Panc1 (cell line): ENCODE measurements at places on chromosomes 2 and 18. TPM values are rescaled to one million over a fixed set of nuclear protein-coding genes. Genes with fewer than 3 reads are reported as not detected.

- no peak for DNase-seq
Observed at GRCh38 chr2:220334871-220335590, 707.6 kb downstream of the SLC4A3 start.

DNA sequence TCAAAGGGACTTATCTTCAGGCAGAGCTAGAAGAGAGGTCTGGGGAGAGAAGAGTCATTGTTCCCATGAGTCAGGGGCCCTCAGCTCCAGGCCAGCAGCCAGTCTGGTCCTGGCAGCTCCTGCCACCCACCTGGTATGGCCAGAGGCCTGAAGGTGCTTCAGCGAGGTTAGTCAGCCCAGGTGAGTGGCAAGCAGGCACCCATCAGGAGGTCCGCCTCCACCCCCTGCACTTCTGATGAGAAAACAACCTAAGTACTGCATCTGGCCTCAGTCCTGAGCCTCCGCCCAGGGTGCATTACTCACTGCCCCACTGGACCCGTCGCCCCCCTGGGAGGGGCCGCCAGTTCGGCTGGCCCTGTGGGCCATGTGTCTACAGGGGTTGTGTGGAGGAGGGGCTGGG lies 130.2 kb downstream of the INHBB start:
- no peak for DNase-seq

GRCh38 chr2:169977530-169977929 lies 150.3 kb downstream of the UBR3 start:
- no peak for DNase-seq

DNA sequence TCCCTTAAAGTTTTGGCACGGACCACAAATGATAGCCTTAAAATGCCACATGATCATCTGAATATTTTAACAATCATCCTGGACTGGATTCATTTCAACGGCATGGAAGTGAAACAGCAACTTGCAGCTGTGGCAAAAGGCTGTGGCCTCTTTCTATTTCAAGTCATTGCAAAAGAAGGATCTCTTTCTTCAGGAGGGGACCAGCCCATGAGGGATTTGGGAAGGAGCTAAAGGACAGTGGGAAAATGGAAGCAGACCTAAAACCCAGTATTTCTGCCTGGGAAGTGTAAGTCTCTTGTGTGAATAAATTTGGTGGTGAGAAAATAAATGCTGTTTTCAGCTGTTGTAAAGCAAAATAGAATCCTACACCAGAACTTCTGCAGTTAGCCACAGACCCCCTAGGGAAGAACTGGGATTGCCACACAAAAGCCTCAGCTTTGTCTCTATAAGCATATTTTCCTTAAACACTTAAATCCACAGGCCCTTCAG lies 107.3 kb upstream of the ZFP36L2 start:
- DNase-seq, result no peak

DNA sequence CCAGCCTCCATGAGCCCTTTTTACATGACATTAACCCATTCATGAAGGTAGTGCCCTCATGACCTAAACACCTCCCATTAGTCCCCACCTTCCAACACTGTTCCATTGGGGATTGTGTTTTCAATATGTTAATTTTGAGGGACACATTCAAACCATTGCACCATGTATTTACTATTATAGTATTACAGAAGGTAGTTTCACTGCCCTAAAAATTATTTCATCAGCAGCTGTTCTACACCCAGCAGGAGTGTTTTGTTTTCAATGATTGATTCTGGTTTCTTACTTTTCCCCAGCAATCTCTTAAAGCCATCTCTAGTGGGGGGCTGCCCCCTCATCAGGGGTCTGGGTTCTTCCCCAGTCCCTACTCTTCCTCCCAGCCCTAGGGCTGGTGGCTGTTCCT lies 71.9 kb downstream of the CERS6 start:
- DNase-seq, result no peak

DNA sequence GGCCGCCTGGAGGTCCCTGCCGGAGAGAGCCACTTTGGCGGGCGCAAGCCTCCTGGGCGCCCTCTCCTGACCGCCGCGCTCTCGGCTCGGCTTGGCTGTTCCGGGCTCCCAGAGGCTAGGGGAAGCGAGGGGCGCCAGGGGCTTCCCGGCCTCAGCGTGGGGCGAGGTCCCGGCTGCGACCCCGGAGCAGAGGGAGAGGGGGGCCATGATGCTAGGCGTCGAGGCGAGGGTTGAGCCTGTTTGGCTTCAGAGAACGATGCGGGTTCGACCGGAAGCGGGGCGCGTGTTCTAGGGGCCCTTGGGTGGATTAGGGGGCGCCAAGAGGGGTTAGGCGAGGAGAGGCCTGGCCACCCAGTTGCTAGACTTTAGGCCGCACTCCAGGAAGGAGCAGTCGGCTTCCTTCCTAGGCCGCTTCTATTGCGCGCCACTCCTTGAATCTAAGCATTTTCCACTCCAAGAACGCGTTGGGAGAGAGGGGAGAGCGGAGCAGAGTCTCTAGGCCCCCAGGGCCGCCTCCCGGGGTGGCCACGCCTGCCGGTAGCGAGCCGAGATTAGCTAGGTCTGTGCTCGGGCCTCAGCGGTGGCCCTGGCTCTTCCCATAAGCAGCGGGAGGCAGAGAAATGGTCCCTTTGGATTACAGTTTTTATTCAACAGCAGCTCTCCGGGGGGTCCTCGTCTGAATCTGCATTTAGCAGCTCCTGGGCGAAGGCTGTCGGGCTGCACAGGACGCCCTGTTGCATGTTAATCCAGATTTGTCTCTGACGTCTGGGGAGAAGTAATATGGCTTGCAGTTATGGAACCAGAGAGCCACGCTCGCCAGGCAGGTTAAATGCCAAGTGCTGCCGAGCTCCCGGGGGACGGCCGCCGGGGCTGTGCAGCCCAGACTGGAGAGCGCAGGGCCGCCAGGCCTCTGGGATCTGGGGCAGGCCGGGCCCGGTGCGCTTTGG lies 11.3 kb downstream of the MEIS1 start:
- no peak for DNase-seq

- no peak for DNase-seq
Observed at GRCh38 chr2:142140434-142140845, 9.6 kb upstream of the LRP1B start.

DNA sequence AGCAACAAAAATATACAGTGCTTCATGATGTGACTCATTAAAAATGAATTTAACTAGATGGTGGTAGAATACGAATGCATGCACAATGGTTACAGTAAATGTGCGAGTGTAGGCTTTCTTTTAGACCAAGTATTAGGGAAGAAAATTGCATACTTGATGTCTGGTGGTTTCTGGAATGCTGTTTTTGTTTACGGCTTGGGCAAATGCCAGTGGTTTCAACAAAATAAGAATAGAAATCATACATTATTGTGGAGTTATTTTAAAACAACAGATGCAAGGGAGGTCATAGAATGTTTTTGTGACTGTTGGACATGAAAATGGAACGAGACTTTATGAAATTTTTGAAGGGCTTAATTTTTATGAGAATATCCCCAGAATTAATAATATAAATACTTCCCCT lies 580.9 kb downstream of the PLCL1 start:
- no peak for DNase-seq

DNA sequence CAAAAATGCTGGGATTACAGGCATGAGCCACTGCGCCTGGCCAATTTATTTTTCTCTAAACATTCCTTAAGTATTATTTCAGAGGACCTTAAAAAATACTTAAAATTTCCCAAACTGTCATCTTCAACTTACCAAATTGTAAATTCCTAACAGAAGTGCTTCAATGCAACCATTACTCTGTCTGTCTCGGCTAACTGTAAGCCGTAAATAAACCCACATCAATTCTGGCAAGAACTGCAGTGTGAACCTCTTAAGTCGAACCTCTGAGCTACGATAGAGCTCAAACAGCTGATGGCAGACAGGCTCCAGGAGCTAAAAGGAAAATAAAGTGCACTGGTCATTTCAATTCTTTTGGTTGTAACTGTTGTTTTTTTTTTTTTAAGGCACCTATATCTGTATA lies 53.4 kb upstream of the ORC2 start:
- no peak for DNase-seq

GRCh38 chr2:9462313-9462712 lies 12.0 kb upstream of the IAH1 start:
- DNase-seq, result no peak

GRCh38 chr2:79903222-79904000 lies 390.6 kb downstream of the CTNNA2 start:
- no peak for DNase-seq

DNA sequence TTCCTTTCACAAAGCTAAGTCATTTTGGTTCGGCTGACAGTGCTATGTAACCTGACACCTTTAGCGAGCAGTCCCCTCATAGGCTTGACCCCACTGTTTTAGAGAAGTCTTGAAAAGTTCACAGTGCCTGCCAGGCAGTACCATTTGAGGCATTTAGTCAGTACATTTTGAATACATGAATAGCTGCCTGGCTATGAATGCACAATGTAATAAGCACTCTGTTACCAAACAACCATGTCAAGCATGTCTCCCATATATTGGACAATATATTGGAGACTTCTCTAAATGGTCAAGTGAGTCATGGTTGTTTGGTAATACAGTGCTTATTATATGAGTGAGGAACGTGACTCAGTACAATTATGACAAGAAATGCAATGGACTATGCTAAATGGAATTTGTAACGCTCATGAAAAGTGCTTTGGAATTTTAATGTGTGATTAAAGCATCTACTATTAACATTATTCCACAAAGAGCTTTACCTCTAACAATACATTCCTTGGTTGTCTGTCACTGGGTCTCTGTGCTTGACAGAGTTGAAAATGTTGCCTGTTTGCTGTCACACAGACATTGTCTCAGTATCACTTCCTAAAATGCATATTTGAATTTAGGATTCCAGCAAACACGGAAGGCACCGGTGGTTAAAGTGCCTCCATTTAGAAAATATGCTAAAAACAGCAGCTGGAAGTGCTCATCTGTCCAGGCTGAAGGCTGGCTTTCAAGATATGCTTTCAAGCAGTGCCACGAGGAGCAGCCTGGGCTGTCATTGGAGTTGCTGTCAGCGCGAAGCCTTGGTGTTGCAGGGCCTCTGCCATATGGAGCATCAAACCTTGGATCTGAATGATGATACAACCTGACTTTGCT lies 458.6 kb downstream of the FBXO15 start:
- no peak for DNase-seq

DNA sequence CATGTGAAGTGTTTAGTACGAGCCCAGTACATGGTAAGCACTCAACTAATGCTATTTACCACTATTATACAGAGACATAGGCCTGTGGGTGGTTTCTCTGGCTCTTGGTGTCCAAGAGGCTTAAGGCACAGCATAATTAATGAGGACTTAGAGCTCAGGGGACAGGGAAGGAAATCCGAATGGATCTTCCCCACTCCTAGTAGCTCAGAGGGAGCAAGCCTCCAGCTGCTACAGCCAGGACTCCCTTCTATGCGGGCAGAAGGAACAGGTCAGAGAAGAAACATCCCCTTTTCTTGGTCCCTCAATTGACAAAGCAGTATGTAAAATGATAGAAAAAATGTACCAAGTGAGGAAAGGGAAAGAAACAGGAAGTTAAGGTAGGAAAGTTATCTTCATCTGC lies 261.3 kb upstream of the STON1 start:
- no peak for DNase-seq

DNA sequence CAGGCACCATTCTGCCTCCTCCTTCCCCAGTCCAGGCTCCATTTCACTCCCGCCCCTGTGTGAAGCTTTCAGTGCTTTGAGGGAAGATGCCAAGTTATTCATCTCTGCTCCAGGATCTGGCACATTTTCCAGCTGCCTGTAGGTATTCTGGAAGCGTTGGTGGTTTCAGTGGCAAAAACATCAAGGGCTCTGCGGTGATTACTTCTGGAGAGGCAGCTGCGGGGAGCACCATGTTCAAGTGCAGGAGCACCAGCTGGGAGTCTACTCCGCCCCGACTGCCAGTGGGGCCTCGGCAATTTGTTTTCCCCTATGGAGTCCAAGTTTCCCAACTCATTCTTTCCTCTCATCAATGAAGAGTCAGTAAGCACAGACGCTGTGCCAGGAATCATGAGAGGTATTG lies 211.7 kb downstream of the CLIP4 start:
- no peak for DNase-seq

DNA sequence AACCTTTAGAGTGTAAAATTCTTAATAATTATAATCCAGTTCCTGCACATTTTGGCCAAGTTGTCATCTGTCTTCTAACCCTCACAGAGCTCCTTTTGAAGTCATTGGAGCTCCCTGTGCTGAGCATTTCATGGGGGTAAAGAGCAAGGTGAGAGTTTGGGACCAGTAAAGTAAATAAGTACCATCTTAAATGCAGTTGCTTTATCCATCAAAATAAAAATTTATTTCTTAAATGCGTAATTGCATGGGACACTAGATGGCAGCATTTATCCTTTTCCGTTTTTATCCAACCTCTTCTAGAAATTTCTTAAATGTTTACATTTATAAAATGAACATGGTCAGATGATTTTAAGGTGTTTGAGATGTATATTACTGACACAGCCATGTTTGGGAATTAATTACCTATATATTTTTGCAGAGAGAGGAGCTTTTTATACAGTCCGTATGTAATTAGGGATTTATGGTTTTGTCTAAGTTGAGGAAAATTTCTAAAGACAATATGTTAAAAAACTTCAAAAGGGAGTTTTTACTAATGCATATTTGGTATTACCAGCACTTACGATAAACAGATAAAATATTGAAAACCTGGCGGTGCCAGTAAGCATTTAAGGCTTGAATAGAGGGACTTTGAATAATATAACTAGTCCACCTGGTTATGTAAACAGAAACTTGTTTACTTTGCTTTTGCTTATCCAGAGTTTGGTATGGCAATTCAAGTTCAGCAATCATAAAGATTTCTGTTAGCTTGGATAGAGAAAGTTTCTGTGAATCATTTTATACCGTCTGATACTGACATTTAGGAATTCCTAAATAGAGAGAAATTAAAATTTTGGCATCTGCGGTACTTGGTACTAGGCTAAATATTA lies 54.5 kb downstream of the ACSL3 start:
- no peak for DNase-seq

DNA sequence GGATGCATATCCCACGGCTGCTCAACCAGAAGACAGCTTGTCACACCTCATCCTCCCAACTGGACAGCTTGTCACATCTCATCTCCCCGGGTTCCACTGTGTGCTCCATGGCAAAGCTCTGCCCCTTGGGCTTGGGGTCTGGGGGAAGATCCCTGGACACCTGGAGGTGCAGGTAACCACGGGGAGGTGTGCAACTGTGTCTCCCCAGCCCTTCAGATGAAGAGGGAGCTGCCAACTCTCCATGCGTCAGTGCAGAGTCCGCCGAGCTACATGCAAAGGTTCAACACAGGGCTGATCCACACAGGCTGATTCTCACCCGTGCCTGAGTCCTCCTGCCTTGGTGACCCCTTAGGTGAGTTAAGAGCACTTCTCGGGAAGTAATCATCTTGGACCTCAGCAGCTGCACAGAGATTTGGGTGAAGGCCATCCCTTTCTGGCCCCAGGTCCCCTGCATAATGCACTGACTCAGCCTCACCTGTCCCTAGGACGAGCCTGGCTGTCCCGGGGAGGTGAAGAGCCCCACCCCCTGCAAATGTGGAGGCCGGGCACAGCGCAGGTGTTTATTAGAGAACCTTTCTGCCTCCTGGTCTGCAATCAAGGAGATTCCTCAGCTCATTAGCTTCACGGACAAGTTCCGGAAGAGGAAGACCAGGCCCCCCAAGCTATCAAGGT lies 157.9 kb downstream of the PXDN start:
- no peak for DNase-seq

HOXD8 gene
- not detected for total RNA-seq

SP110 gene
- total RNA-seq, result 6.2 TPM

IRS1 gene
- total RNA-seq, result 27.3 TPM

SLC5A7 gene
- total RNA-seq, result not detected

SOX11 gene
- not detected for total RNA-seq

CFAP53 gene
- total RNA-seq, result 0.23 TPM

CD28 gene
- total RNA-seq, result 0.21 TPM

PDE6D gene
- total RNA-seq, result 31.4 TPM

PKDCC gene
- total RNA-seq, result 14.8 TPM
